ENCODE measurements at places on chromosomes 5 and 9.
A peak's percentile ranks its signal among the peaks of the same experiment; 100 is the strongest.

DNA sequence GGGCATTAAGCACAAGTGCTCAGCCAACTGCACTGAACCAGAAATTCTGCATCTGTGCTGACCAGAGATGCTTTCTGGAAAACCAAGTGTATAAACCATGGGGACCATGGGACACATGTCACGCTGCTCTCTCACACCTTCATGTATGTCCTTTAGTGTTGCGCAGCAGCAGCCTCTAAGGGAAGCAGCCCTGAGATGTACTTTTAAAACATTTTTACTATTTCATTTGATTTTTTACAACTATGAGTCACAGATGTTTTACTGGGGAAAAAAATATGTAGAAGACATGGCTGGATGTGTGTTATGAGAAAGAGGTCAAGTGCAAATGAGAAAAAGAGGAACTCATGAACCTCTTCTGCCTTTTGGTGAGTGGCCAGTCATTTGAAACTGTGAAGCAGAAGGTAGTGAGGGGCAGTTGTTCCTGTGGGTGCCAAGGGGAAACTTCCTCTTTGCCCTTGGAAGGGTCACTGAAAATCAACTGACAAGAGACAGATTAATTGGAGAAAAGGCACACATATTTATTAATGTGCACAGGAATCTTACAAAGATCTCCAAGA, 31.4 kb upstream of the SYK start:
- no peak for DNase-seq

DNA sequence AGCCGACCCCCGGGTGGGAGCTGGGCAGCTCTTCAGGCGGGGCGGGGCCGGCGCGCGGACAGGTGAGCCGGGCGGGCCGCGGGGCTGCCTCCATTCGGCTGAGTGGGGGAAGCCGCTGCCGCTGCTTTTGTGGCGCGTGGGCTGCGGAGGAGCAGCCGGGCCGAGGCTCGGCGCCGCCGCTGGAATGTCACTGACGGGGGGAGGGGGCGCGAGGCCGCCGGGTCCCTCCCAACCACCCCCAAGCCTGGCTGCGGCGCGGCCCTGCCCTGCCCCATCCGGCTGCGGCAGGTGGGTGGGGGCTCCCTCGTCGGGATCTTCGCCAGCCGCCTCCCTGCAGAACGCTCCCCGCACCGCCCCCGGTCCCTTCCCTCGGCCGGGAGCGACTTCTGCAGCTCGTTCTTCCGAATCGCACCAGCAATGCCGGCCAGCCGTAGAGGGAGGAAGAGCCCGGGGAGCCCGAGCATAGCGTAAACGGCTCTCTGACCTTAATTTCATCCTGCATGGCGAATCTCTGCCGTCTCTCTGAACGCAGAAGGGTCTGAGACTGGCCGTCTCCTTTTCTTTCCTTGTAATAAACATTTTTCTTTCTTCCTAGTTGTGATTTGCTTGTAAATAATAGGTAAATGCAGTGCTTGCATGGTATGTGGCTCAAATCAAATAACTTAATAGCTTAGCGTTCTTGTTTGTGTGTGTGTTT, 505 bp downstream of the SPTAN1 start:
- DNase-seq, result peak; percentile 43

- no peak for DNase-seq
Measured at GRCh38 chr5:152329761-152330283, 75.3 kb downstream of the NMUR2 start.

GRCh38 chr5:36998578-36998977, 122.0 kb downstream of the NIPBL start:
- DNase-seq, result no peak

DNA sequence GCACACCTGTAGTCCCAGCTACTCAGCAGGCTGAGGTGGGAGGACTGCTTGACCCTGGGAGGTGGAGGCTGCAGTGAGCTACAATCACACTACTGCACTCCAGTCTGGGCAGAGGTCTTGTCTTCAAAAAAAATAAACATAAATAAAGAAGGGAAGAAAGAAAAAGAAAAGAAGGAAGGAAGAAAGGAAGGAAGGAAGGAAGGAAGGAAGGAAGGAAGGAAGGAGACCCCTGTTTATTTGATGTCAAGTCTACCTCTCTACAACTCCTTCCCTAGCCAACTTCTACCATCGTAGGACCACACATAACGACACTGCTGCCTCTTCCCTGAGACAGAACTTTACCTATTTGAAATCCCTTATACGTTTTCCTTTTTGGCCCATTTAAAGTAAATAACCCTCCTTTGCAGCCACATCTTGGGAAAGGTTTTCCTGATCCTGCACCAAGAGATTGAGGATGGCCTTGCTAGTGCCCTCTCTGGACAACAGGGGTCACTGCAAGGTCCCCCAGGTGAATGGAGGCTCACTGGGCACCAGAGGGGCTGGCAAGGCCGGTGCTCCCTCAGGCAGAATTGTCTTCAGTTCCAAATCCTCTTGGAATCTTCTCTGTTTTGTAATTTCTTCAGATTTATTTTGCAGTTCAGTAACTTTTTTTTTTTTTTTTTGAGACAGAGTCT, 10.5 kb downstream of the RPS14 start:
- peak; percentile 65 for DNase-seq

GRCh38 chr5:10266839-10267238, 16.8 kb downstream of the CCT5 start:
- no peak for DNase-seq

DNA sequence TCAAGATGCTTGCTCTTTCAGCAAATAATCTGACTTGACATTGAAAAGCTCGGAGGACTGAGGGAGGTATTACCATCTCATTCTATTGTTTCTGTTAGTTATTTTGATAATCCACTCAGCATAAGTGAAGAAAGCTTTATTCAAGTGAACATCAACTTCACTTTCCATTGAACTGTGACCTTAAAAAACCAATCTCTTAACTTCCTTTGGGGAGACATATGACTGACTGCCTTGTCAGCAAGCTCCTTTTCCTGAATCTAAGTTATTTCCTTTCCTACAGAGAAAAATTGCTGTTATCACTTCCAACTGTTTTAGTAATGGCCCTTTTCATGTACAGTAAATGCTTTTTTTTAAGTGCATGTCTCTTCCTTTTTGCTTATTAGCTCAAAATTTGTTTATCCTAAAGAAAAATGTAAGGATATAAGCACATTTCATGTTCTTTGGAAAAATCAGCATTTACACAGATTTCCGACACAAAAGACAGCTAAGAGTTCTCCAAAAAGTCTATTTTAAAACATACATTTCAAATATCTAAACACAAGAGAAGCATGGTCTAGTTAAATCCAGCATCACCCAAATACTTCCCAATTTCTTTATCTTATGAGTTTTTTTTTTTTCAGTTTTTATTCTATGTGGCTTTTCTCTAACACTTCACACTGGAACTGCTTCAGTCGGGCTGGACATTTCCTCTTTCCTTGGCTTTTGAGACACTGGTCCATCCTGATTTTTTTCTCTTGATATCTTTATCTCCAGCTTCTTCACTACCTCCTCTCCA, 117.9 kb upstream of the DAB2 start:
- DNase-seq, result no peak

- no peak for DNase-seq
Measured at GRCh38 chr5:95953021-95953702, 8.5 kb downstream of the ELL2 start.

DNA sequence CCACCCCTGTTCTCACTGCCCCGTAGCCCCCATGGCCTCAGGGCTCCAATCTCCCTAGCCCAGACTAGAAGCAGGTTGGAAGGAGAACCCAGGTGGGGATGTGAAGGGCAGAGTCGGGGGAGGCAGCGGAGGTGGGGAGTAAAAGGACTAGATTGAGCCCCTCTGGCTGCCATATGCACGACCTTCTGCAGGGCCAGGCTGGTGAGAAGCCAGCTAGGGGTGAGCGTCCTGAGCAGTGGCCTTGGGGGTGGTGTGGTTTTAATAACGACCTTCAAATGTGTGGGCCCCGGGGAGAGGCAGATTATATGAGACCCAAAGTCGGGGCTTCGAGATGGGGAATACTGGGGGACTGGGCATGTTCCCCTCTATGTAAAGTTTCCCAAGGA, 139.5 kb downstream of the C9orf50 start:
- no peak for DNase-seq

Measured in HuH-7 (cell line).